ENCODE measurements at places on chromosomes 1 and 21.
A peak's percentile ranks its signal among the peaks of the same experiment; 100 is the strongest.

DNA sequence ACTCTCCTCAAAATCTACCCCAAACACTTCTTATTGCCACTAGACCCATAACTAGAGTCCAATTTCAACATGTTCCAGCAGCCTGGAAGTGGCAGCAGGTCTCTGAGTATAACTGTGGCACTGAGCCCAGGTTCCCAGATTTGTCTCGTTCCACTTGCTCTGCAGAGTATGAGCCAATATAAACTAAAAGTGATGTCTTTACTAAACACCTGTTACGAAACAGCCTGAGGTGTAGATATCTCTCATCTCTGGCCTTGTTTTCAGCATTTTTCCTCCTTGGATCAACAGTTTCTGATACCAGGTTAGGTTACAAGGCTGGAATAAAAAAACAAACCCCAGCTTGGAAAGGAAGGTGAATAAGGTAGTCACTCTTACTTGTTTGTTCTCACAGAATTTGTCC, 25.2 kb upstream of the PRDX6 start:
- no peak for DNase-seq

DNA sequence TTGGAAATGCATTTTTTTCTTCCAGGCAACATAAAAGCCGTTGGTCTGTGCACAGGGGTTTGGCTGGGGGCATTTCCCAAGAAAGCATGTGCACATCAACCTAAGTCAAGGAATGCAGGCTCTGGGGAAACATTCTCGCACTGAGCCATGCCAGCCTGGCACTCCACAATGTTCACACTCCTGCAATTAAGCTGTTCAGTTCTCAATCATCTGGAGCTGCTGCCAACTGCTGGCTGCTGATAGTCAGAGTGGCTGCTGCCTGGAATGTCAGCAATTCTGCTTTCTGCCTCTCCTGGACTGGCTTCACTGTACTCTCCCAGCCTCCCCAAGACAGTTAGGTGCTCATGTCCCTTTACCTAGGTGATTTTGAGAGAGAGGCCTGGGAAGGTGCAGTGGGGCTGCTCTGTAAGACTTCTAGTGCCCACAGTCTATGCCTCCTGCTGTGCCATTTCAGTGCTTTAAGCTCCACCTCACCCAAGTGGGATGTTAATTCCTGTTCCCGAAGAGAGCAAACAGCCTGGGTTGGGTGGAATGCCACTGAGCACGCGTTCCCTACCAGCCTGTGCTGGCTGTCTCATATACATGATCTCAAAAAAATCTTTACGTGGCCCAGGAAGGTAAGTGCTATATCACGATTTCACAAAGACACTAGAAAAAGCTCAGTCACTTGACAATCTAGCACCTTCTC, 131.7 kb downstream of the BRINP2 start:
- peak; percentile 72 for DNase-seq

GRCh38 chr1:116820369-116820768, 66.1 kb downstream of the CD2 start:
- peak; percentile 7 for DNase-seq

DNA sequence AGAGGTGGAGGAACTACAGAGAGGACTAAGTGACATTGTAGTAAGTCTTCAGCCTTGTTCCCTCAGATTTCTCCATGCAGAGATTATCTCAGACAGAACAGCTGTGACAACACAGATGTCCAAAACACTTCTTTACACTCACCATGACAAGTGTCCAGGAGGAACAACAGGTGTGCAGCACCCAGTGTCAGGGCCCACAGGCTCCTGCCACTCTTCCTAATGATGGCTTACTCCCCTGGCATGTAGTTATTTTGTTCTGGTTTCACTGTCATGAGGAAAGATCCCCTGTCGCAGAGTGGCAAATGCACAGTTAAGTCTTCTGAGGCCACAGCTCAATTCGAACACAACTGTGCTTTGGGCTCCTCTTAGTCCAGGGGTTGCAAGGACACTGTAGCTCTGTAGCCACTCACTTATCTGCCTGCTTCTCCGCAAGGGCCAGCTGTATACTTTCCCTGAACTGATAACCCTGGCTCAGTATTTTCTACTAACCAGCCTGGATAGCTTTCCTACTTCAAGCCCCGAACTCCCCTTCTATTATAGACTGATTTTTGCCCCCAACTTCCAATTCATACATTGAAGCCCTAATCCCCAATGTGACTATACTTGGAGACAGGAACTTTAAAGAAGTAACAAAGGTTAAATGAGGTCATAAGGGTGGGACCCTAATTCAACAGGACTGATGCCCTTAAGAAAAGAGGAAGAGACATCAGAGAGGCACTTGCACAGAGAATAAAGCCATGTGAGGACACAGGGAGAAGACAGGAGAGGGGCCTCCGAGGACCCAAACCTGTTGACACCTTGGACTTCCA, 11.1 kb downstream of the PDZK1 start:
- no peak for DNase-seq

- peak; percentile 57 for DNase-seq
Observed at GRCh38 chr1:246930830-246931548, 759 bp downstream of the AHCTF1 start.

- no peak for DNase-seq
Observed at GRCh38 chr1:24417681-24418080, 2.1 kb downstream of the NIPAL3 start.

DNA sequence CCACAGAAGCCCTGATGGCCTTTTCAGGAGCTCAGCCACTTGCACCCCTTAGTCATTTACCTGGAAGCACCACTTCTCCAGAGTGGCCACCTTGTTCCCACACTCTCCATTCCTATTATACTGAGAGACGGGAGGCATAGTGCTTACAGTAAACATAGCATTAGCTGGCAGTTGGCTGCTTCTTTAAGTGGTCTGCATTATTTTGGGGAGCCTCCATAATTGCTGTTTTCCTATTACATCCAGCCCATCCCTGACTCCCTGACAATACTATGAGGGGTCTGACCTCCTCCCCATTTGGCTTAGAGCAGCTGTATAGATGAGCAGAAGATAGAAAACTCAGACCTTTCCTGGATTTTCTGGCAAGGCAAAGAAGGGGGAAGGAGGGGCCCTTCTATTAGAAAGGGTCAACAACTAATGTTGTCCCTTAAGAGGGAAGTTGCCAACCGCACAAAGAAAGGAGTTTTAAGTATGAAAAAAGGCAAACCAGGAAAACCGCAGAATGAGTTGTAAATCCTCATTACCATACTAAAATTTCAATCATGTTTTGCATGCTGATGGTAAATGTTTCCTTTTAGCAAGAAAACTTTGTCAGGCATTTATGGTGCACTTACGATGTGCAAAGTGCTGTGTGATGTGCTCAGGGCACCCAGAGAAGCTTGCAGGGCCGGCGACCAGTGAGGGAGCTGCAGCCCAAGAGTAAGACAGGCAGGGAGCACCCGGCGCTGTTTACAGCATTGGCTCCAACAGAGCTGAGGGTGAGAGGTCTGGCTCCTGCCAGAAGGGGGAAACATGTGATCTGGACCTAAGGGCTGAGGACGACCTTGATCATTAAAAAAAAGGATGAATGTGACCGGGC, 167.3 kb downstream of the ZZZ3 start:
- peak; percentile 57 for DNase-seq

DNA sequence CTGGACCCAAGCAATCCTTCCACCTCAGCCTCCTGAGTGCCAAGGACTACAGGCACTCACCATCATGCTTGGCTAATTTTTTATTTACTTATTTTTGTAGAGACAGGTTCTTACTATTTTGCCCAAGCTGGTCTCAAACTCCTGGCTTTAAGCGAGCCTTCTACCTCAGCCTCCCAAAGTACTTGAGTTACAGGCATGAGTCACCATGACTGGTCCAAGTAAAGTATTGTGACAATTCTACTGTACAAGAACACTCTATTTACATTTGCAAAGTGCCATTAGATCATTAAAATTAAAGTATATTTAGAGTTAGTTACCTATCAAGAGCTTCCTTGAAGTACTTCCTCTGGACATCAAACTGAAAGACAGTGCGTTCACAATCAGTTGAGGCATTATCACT, 44.8 kb downstream of the NRDC start:
- DNase-seq = no peak

GRCh38 chr1:230160957-230161771, 94.1 kb downstream of the GALNT2 start:
- no peak for DNase-seq

- DNase-seq = no peak
Observed at GRCh38 chr1:16618719-16619118, 5.4 kb upstream of the NBPF1 start.

DNA sequence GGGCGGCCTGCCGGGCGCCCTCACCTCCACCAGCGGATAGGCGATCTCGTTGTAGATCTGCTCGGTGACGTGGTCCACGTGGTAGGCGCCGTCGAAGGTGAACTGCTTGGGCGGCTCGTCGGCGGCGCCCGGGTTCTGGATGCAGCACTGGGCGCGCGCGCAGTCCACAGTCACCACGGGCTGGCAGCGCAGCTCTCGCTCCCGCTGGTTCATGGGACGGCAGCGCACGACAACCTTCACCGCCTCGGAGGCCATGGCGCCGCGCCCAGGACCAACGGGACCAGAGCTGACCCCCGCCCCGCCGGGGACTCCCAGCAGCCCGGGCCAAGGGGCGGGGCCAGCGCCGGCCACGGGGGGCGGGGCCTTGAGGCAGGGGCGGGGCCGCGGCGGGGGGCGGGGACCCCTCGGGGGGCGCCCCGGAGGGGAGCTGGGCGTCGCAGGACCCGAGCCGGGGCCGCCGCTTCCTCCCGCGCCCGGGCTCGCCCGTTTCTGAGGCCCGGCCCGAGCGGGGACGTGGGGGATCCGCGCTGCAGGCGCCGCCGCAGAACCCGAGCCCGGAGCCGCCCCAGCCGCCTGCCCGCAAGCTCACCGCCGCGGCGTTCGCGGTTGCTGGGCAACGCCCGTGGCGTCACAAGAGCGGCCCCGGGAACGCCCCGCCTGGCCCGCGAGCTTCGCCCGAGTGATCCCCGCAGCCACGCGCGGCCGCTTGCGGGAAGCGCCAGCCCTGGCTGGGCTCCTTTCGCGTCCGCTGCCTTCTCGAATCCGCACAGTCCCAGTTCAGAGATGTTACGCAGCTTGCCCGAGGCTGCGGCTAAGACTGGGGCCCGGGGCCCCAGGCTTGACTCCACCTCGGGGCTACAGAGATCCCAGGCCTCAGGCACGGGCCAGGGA, at the start of gene KIF17:
Gene KIF17, minus strand, starts transcription at position 556 of the 891 bp plus-strand sequence. Its CDS starts 301 bp downstream, at position 255.
- no peak for DNase-seq

GRCh38 chr1:201883266-201883665, 5.4 kb upstream of the SHISA4 start:
- DNase-seq = no peak

- DNase-seq = no peak
Observed at GRCh38 chr1:26618561-26618960, 77.3 kb upstream of the ARID1A start.

GRCh38 chr1:7430047-7430608, 341.0 kb upstream of the VAMP3 start:
- no peak for DNase-seq

GRCh38 chr1:206496131-206496793, 11.1 kb upstream of the RASSF5 start:
- no peak for DNase-seq

DNA sequence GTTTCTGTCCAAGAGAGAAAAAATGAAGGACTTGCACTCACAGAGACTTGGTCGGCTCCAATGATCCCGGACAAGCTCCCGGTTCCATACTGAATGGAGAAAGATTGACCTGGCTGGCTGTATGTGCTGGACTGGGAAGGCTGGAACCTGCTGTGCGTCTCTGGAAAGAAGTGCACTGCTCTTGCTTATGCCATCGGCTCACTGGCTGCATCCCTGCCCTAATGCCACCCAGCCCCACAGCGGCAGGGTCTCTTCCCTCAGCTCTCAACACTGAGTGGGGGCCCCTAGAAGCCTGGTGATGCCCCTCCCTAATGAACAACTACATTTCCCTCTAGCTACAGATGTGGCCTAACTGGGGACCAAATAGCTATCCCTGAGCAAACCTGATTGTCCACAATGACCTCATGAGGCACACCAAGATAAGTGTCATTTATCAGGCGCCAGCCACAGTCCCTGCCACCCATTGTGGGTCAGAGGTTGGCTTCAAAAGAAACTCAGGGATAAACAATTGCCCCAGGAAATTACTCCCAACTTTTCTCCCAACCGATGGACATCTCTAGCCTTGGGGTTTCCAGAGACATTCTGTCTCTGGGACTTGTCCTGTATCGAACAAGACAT, 2.6 kb downstream of the CTSE start:
- no peak for DNase-seq

GRCh38 chr1:40877698-40878097, 15.5 kb upstream of the CITED4 start:
- DNase-seq = no peak

DNA sequence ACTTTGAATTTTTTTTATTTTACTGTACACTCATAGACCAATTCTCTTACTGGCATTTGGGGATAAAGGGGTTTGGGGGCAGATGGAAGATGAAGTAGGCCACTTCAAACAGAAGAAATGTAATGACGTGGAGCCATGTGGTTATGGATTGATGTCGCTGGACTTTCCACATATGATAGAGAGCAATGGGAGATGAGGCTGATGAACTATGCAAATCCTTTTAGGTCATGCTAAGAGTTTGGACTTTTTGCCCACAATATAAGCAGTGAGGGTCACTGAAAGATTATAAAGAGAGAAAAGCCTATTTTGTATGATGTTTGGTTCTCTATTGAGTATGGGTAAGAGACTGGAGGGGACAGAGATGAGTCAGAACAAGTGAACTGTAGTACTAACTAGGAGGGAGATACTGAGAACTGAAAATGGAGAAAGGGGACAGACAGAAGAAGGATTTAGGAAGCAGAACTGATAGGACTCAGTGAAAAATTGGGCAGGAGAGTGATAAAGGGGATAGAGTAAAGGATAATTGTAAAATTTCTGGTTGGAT, 9.2 kb downstream of the C1orf21 start:
- DNase-seq = no peak

DNA sequence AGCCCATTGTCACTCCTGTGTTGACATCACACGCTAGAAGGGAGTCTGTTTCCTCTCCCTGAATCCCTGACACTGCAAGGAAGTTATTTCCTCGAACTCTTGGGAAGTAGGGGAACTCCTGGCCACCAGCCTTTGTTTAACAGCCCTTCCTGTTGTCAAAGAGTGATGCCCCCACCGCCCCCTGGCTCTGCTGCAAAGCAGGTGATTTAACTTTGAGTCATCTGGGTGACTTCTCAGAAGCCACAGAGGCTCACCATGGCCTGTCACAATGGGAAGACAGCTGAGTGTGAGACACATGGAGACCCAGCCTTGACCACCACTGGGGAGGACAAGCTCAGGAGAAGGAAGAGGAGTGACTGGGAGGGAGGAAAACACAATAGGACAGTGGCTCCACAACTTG, 182.8 kb downstream of the PSMG1 start:
- DNase-seq = no peak

GRCh38 chr1:45403298-45403697, 63.1 kb upstream of the MUTYH start:
- DNase-seq = no peak

DNA sequence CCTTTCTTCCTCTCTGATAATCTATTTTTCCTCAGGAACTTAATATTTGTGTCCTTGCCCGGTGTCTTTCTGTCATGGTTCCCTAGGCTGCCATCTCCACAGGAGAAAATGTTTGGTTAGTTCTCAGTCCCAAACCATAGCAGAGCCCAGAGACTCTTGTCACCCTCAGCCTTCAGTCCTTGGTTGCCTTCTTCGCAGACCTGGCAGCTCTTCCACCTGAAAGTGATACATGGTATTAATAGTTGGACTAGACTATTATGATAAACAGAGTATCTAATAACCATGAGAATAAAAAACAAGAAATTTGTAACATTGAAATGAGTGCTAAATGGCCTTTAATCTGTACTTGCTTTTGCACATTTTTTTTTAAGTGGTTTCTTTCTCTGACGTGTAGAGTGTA, 26.5 kb downstream of the PTBP2 start:
- no peak for DNase-seq

- no peak for DNase-seq
Observed at GRCh38 chr21:38384238-38384560, 114.1 kb downstream of the ERG start.

- no peak for DNase-seq
Observed at GRCh38 chr21:33070744-33070997, 730 bp downstream of the OLIG1 start.
